ENCODE measurements at places on chromosomes 12 and 14.

DNA sequence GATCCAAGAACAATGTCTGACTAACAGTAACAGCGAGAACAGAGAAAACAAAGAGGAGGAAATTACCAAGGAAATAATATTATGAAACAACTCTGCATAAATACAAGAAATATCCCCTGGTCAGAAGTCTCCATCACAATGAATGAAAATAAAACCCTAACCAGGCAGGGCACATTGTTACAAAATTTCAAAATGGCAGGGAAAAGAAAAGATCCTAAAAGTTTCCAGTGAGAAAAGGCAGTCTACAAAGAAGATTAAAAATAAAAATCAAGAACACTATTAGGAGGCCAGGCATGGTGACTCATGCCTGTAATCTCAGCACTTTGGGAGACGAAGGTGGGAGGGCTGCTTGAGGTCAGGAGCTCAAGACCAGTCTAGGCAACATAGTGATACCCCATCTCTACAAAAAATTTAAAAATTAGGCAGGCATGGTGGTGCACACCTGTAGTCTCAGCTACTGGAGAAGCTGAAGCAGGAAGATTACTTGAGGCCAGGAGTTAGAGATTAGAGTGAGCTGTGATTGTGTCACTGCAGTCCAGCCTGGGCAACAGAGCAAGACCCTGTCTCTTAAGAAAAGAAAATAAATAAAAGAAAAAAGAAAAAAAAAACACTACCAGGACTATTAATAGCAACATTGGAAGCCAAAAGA is 47.8 kb downstream of the FERMT2 start:
- no peak for DNase-seq

- no peak for DNase-seq
Observed at GRCh38 chr14:95267306-95267705, 52.4 kb downstream of the CLMN start.

GRCh38 chr14:41607966-41608663 is 1.4 kb downstream of the LRFN5 start:
- DNase-seq: no peak

- no peak for DNase-seq
Observed at GRCh38 chr12:12534166-12534866, 28.3 kb downstream of the DUSP16 start.

DNA sequence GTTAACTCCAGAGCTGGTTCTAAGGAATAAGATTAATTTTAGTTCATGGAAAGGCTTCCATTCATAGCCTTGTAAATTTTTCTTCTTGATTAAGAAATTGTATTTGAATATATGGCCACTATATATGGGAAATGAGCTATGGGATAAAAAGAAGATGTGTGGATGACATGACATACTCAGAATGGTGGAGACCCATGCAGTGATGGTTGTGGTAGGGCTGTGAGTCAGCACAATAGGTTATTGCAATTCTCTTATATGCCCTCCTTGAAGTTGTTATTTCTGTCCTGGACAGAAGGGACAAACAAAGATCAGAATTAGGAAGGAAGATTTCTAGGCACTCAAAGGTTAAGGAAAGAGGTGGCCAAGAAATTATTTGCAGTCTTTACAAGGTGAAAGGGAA is 21.5 kb downstream of the RASSF9 start:
- no peak for DNase-seq

DNA sequence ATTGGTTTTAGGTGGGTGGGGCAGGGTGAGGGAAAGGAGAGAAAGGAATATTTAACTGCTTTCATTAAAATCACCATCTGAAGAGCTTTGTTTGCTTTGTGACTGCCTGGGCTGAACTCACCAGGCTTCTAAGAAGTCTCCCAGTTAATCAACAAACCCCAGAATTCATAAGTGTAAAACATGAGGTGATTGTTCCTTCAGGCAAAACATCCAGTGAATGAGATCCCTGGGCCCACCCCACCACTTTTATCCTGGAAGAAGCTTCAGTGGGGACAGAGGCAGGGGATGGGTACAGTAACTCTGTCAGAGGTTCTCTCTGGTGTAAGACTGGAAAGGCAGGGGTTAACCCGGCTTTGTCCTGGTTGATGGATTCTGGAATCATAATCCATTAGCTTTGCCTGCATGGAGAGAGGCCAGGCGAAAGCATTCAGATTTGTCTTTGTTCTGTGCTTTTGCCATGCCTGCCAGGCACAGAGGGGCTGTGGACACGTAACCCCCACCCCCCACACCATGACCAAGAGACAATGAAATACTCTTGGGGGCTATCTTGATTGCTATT is 16.7 kb downstream of the PDE1B start:
- DNase-seq: no peak

GRCh38 chr12:53091756-53092155 is 5.7 kb upstream of the IGFBP6 start:
- no peak for DNase-seq

GRCh38 chr12:11568155-11568761 is 81.2 kb upstream of the ETV6 start:
- DNase-seq: no peak

DNA sequence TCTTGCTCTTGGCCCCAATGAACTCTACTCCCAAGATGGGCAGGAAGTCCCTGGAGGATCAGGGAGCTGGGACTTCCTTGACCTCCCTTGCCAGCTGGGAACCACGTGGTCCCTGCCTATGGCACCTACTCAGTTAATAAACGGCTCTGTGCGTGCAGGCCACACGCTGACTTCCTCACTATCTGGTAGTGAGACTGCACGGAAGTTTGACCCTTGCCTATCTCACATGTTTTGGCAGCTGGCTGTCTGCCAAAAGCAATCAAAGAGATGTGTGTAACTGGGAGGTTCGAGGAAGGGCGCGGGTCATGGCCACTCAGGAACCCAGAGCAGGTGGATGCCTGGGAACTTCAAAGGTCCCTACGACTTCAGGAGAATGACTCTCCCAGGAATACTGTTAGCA is 57.9 kb downstream of the RFLNA start:
- no peak for DNase-seq

DNA sequence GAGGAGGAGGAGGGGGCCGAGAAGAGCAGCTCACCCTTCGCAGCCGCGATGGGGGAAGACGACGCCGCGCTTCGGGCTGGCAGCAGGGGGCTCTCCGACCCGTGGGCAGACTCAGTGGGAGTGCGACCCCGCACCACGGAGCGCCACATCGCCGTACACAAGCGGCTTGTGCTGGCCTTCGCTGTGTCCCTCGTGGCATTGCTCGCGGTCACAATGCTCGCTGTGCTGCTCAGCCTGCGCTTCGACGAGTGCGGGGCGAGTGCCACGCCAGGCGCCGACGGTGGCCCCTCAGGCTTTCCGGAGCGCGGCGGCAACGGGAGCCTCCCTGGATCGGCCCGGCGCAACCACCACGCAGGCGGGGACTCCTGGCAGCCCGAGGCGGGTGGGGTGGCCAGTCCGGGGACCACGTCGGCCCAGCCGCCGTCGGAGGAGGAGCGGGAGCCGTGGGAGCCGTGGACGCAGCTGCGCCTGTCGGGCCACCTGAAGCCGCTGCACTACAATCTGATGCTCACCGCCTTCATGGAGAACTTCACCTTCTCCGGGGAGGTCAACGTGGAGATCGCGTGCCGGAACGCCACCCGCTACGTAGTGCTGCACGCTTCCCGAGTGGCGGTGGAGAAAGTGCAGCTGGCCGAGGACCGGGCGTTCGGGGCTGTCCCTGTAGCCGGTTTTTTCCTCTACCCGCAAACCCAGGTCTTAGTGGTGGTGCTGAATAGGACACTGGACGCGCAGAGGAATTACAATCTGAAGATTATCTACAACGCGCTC is 745 bp downstream of the TRHDE start:
- DNase-seq: peak; percentile 1

DNA sequence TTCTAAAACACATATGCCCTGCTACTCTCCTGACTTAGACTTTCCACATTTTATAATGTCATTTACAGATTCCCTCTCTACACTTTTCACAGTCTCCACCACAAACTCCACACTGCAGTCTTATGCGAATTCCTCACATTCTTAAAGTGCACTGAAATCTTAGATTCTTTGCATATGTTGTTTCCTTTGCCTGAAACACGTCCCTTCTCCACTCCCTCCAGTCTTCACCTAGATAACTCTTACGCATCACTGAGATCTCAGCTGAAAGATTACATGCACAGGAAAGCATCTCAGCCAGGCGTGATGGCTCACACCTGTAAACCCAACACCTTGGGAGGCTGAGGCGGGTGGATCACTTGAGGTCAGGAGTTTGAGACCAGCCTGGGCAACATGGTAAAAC is 3.8 kb upstream of the ARHGAP9 start:
- no peak for DNase-seq

- DNase-seq: no peak
Observed at GRCh38 chr12:7667125-7667524, 1.4 kb upstream of the APOBEC1 start.

DNA sequence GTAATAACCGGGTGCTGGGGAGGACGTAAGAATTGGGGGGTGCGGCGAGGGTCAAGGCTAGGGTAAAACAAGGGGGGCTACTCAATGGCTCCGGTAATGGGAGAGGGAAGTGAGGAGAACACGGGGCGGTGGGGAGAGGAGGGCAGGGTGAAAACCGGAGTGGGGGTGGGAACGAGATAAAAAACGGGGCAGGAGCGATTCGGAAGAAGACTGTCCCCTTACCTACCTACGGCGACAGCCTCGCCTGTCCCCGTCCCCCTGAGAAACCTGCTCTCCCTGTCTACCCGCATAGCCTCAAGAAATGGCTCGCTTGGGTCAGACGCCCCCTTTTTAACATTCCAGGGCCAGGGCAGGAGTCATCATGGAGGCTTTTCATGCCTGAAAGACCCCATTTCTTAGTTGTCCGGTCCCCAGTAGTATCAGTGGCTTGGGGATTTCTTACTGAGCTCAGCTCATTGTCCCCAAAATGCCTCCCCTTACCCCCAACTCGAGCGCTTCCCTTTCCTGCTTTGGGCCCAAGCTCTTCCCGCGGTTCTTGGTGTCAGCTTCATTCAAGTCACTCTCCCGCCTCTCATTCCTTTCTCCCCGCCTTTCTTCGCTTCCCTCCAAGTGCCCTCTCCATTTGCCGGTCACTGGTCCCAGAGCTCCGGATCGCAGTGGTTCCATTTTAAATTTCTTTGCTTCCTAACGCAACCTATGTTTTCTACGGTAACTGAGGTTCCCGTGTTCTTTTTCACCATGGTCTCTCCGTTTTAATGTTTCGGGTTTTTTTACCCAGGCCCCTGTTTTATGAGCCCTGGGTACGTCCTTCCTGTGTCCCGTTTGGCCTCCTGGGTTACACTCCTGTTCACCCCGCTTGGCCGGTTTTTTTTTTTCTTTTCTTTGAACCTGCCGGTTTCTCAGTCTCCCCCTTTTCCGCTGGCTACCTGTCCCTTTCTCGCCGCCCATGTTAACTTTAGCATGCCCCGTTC is 1.2 kb upstream of the WSB2 start:
- DNase-seq: peak; percentile 25

- no peak for DNase-seq
Observed at GRCh38 chr12:51746416-51746815, 102.1 kb downstream of the FIGNL2 start.

GRCh38 chr12:55720071-55720564 is at the start of gene RDH5:
RDH5 (plus strand) TSS chr12:55720393; CDS start chr12:55721185, 792 bp downstream.
- DNase-seq: no peak

DNA sequence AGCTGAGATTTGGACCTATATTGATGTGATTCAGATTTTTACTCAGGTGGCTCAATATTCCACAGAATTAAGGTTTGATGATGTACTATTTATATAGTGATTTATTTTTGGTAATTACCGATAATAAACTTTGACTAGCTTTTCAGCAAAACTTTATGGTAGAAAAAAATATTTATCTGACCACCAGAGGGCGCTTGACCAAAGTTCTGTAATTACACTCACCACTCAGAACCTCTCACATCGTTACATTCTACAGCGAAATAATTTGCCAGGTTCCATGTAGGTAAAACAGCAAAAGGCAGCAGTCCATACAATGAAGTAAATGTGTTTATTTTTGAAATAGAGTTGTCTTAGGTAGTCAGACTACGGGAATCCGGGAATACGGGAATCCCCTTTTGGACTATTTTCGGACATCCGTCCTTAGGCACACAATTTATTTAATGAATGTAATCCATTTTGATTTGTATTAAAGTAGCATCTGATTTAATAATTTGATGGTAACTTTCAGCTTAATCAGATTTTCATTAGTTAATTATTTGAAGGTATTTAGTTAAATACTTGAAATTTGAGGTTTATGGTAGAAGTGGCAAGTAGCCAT is 143.0 kb upstream of the DDHD1 start:
- no peak for DNase-seq

- no peak for DNase-seq
Observed at GRCh38 chr14:68401855-68402254, 391.0 kb downstream of the ZFP36L1 start.

DNA sequence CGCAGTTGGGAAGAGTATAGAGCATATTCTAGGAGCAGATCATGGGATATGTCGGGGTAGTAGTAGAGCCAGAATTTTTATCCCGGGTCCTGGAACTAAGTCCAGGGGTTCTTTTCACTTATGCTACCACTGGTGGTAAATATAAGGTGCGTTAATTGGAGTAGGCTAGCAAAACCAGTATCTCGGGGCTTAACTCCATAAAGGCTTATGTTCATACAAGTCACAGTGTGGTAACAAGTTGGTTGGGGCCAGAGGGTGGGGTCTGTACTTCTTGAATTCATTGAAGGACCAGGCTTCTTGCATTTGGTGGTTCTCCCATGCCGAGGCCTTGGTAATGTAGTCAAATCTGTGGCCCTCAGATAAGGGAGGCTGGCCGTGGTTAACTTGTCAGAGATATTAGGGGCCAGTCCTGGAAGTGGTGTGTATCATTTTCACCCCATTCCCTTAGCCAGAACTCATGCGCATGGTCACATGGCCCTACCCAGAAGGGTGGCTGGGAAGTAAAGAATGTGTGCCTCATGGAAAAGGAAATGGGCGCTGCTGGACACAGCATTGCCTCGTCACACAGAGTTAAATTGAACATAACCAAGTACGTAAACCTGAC is 1.5 kb upstream of the ZNF641 start:
- DNase-seq: no peak

- no peak for DNase-seq
Observed at GRCh38 chr12:124398578-124399227, 103.8 kb downstream of the RFLNA start.

- no peak for DNase-seq
Observed at GRCh38 chr14:105387530-105387922, 10.8 kb upstream of the TEX22 start.

DNA sequence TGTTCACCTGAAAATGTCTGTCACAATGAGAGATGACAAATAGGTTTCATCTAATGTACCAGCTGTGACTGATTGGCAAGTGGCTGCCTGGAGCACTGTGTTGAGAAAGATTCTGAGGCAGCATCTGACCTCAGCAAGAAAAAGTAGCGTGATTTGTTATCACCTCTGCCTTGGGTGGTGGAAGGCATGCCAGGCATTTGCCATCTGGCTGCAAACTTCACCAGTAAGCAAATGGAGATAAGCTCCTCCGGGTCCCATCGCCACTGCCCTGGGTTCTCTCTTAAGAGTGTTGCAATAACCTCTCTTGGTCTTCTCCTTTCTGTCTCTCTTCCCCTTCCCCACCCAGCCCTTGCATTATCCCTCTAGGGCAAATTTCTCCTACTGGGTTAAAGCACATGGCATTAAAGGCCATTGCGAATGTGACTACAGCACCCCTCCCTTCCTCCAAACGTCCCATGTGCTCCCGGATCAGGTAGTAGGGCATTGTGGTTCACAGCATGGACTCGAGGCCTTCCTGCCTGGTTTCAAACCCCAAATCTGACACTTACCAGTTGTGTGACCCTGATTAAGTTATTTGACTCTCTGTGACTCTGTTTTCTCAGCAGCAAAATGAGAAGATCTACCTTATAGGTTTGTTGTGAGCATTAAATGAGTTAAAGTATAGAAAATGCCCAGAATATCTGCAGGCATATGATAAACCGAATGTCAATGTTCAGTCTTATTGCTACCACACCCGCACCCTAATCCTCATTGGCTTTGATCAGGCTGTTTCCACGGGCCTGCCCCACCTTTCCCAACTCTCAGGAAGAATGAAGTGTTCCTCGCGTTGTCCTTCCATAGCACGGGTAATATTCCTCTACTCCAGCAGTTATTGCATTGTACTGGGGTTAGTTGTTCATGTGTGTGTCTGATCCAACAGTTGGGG is 8.2 kb upstream of the LGALS3 start:
- DNase-seq: no peak

Measured in stimulated activated CD4-positive, alpha-beta T cell treated with anti-CD3 and anti-CD28 coated beads, Interleukin-2, amount 100 ng/mL, for 24 hours (primary cell).